ENCODE measurements at places on chromosomes 3 and 15. TPM values are rescaled to one million over a fixed set of nuclear protein-coding genes. Genes with fewer than 3 reads are reported as not detected.

GRCh38 chr15:92365906-92366305 lies 27.8 kb upstream of the ST8SIA2 start:
- no peak for DNase-seq

DNA sequence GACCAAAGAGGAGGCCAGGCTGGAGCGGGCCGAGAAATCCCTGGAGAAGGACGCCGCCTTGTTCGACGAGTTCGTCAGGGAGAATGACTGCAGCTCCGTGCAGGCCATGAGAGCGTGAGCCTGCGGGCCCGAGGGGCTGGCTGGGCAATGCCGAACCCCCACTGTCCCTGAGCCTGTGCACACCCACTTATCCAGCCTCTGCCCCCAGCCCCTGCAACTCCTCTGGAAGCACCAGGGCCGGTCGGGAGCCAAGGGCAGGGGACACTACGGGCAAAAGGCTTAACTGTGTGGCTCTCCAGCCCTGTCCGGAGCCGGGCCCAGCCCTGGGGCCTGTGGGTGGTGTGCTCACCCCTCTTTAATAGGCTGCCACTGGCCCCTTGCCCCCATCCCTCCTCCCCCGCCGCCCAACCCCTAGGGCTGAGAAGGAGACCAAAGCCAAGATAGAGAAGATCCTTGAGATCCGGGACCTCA lies 24.0 kb downstream of the CFAP100 start:
- DNase-seq, result no peak

- DNase-seq, result no peak
These were observed 7.0 kb downstream of the FILIP1L start for GRCh38 chr3:100107221-100107814.

The TEX55 gene
- not detected for total RNA-seq

The CIP2A gene
- total RNA-seq, result 26.0 TPM

GRCh38 chr15:84919106-84919667 lies 34.7 kb downstream of the SLC28A1 start:
- DNase-seq, result no peak

GRCh38 chr3:186802701-186803100 lies 3.6 kb downstream of the RFC4 start:
- DNase-seq, result no peak

DNA sequence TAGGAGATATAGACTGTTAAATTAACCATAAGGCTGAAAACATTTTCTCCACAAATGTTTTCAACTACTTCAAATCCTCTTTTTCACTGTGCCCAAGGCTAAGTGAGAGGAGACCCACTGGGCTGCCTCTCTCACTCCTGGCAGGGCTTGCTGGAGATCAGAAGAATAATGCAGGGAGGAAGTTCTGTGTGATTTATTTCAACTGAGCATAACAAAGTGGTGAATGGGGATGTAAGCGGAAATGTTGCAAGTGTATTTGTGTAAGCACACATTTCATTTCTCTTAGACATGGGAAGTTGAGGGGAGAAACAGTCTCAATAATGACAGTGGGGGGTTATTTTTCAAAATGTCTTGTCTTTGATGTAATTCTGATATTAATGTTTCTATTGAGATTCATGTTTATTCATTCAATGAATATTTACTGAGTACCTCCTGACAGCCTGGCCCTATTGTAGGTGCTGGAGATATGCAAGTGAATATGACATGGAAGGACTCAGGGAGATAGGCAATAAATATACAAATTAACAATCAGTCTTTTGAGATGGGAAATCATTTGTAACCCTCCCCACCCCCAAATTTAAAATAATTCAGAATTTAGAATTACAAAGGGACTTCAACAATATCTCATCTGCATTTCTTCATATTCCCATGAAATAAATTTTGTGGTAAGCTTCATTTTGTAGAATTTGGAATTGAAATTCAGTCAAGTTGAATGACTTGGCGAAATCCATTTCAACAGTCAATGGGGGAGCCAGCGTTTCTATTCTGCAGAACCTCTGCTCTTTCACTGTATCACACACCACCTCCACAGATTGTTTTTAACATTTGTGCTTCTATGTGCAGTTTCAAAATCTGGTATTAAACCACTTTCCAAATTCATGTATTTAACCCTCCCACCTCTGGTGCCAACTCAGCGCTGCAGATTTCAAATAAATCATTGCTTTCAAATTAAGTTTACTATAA lies 247.2 kb downstream of the SLC9A9 start:
- no peak for DNase-seq

DNA sequence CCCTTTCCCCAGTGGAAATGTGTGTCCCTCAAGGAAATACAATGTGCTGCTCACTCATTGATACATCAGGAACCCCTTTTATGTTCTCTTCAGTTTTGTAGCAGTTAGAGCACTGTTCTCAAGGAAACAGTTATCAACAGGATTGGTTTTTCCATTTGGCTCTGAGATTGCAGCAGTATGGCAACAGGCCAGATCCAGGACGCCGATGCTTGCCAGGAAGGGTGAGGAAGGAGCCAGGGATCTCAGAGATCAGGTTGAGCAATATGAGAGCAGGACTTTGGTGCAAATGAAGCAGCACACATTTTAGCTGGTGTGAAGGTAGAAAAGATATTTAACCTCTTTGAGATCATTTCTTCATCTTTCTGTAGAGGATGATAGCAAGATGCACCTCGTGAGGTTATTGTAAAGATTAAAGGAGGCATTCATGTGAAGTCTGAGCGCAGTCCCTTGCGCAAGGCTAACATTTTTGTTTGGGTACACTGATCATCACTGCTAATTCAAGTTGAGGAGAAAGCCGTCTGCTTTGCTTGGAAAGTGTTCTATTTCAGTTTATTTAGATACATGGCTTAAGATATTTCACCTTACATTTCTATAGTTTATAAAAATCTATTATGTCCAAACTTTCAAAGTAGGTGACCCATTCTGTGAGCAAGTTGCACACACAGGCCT lies 68.5 kb downstream of the KCNH8 start:
- DNase-seq, result no peak

GRCh38 chr15:60121845-60122244 lies 117.7 kb downstream of the FOXB1 start:
- DNase-seq, result no peak

DNA sequence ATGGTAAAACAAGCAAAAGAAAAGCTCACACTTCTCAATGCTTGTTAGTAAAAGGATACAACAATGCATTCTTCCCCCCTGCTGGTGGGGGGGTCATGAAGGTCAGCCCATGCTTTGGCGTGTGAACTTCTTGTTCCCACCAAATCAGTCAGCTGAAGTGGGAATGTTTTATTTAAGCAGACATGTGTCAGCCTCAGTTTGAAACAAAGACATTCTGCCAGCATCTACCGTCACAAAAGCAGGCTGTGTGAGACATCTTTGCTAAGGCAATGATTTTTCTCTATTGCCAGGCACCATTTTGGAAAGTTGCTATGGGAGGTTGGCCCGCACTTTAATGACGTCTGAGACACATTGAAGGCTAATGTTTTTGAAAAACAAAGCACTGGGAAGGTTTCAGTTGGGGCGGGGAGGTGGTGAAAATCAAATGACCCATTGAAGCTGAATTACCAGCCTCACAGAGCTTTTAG lies 206.6 kb downstream of the TLE3 start:
- no peak for DNase-seq

- no peak for DNase-seq
These were observed 38.1 kb upstream of the GADL1 start for GRCh38 chr3:30932513-30933098.

GRCh38 chr3:132659365-132660051 lies at the start of gene ACAD11:
Gene ACAD11, minus strand, starts transcription at chr3:132659809. Its CDS starts 58 bp downstream, at chr3:132659751.
- DNase-seq, result no peak

DNA sequence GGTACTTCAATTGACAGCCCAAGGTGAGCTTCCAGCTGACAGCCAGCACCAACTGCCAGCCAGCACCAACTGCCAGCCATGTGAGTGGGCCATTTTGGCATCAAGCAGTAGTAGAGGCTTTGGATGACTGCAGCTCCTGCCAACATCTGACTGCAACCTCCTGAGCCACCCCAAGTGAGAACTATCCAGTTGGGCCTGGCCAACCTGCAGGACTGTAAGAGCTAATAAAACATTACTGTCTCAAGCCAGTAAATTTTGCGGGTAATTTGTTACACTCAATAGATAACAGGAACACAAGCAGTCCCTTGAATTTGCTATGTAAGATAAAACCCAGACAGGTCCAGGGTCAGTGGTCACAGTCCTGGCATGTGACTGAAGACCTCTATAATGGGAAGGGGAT lies 29.7 kb downstream of the EPHB1 start:
- no peak for DNase-seq

GRCh38 chr3:120449701-120450599 lies 842 bp downstream of the FSTL1 start:
- DNase-seq, result no peak

GRCh38 chr15:90519688-90520087 lies 10.0 kb upstream of the CRTC3 start:
- no peak for DNase-seq

The AADACL2 gene
- total RNA-seq, result not detected

The CD200R1 gene
- total RNA-seq, result not detected

DNA sequence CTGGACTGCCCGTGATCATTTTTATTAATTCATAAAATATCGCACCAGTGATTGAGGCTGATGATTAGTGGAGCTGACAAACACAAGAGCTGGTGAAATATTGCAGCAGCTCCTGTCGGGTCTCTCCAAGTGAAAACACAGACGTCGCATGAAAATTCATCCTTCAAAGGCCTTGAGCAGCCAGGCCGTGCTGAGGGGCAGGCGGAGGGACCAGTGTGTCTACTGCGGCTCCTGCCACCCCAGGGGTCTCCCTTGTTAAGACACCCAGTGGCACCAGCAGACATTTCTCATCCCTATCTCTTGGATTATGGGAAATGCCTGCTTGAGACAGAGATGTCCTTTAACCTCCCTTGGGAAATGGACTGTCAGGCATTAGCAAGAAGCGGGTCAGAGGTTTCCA lies 289.4 kb upstream of the TLE3 start:
- no peak for DNase-seq

DNA sequence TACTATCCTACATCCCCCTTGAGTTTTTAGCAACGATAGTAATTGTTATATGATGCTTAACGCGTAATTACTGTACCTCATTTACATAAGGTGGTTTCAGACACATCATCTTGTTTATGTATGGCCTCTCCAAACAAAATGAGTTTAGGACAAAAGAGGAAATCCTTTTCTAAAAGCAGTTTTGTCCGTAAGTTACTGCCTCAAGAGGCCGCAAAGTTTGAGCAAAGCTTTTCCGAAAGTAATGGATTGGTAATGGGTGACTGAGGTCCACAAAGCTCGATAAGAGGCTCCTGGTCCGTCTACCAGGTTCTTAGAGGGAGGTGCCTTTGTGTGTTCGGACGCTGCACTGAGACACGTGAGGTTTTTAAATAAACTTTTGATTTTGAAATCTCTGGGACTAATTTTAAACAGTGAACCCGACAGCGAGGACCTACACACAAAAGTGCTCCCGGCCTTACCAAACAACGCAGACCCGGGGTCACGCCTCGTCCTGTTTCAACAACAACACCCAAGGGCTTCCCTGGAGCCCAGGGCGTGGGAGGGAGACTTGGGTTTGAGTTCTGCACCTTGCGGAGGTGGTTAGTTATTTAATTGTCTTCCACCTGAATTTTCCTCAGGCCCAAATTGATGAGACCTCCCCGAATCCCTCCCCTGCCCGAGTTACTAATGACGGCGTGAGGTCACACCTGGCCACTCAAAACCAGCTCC lies 456 bp upstream of the C15orf61 start:
- no peak for DNase-seq

DNA sequence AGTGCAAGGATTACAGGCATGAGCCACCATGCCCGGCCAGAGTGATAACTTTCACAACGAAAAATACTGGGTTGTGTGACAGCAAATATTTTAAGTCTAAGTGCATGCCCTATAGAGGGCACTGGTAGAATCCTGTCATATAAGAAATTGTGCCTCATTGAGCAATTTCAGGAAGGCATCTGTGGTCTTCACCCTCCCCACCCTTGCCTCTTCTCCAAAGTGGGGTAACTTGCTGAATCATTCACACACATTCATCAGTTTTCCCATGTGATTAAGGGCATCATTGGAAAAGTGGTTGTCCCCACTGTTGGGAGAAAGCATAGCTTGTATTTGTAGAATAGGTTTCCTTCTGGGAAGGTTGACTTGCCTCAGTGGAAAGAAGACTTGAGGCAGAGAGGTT lies 9.2 kb downstream of the MITF start:
- no peak for DNase-seq

DNA sequence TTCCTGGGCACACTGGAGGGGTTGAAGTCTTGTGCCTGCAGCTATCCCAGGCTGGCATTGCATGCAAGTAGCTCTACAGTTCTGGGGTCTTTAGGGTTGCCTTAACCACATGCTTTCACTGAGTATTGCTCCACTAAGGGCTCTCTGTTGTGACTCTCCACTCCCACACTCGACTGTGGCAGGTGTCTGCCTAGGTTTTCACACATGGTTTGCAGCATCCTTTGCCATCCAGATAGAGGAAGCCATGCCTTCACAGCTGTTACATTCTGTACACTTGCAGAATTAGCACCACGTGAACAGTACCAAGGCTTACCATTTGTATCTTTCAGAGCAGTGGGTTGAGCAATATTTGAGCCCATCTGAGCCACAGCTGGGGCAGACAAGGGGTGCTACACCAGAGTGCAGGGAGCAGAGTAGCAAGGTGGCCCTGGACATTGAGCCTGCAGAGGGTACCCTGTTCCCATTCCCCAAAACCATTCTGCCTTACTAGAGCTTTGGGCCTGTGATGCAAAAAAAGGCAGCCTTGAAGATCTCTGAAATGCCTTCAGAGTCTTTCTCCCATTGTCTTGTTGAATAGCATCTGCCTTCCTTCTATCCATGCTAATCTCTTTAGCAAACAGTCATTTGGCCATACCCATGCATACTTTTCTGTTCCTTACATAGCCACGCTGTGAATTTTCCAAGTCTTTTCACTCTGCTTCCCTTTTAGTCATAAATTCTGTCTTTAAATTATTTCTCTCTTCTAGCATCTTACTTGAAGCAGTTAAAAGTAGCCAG lies 95.2 kb upstream of the PLCL2 start:
- no peak for DNase-seq

The ALDH1A2 gene
- 4.0 TPM for total RNA-seq

DNA sequence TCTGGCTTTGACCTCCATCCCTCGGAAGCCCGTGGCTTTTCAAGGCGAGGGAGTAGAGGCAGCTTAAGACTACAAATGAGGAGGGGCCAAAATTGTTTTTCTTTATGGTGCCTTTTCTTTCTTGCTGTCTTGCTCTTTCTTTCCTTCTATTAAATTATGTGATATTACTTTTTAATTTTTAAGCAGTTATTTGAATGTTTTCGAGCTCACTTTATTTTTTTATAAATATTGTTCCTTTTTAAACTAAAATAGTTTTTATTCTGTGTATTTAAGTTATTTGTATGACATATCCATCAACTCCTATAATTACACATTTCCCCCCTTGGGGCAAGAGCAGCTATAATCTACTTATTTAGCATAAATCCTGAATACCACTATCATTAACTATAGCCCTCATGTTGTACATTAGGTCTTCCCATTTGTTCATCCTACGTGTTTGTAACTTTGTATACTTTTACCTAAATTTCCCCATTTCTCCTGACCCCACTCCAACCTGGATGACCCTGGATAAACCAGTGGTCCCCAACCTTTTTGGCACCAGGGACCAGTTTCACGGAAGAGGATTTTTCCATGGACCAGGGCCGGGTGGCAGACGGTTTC lies 622 bp upstream of the PLSCR1 start:
- no peak for DNase-seq
